Germinal center (tissue), 1 donor: ENCODE measurements at places on chromosomes 1 and 21.

- DNase-seq, result no peak
Measured at GRCh38 chr1:215605011-215605621, 38.0 kb downstream of the KCTD3 start.

DNA sequence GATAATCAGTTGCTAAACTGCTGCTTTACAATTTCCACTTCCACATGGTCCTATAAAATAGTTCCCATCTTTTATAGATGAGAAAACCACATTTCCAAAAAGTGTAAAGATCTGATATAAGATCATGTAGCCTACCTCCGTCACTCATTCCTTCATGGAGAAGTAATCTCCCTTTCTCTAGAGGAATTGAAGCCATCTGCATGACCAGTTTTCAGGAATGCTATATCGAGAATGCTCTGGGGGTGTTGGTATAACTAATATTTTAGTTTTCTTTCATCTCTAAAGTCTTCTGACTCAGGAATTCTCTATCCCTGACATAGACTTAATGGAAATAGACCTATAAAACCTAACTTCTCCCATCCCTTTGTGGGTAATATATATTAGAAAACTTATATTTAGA is 173.0 kb upstream of the UBE2U start:
- DNase-seq, result no peak

- DNase-seq, result no peak
Measured at GRCh38 chr1:108568589-108568988, 8.7 kb downstream of the EEIG2 start.

GRCh38 chr1:172446547-172446946 is 2.7 kb upstream of the PIGC start:
- no peak for DNase-seq

DNA sequence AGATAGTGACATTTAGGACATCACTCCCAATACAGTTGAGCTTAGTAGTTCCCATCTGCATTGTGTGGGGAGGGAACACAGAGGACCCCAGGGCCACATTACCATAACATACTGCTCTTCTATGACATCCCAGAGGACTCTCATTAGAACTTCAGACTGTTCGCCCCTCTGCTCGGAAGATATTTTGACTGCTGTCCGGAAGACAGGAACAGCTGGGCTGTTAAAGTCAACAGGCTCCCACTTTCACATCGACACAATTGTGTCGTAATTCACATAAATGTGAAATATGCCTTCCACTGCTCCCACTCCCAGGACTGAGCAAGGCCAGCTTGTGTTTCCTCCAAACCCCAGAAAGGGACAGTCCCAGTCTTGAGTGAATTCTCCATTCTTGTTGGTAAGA is 158.4 kb downstream of the SEC16B start:
- DNase-seq, result no peak

DNA sequence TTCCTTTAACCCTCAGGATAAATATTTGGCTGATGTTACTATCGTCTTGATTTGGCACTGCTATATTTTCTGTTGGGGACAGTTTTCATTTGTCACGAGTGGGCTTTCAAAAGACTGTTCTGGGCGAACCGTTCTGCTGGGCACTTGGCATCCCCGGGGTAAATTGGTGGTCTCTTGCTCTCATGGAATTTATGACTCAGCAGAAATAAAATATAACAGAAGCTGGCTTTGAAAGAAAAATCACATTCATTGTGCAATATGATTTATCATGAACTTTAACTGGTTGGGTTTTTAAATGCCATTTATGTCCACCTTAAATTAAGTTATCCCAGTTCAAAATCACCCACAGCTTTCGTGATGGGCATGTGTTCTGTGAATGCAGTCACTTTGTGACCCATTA is 147.3 kb downstream of the KAZN start:
- DNase-seq, result no peak

DNA sequence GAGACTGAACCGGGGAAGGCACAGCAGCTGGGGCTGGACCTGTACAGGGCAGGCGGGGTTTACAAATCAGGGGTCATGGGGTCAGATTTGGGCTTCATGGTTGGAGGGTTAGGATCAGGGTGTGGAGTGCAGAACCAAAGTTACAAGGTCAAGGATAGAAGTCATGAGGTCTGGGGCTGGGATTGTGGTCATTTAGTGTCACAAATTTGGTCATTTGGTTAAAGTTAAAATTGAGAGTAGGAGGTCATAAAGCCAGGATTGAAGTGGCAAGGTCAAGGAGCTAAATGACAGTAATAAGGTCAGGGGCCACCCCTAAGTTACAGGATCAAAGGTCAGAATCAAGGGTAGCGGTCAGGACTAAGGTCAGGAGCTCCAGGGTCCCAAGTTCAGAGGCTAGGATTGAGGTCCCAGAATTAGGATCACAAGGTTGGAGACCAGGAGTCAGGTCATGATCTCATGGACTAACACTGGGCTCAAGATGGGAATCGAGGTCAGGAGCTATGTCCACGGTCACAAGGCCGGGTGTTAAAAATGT is 20.4 kb downstream of the SERINC2 start:
- no peak for DNase-seq

DNA sequence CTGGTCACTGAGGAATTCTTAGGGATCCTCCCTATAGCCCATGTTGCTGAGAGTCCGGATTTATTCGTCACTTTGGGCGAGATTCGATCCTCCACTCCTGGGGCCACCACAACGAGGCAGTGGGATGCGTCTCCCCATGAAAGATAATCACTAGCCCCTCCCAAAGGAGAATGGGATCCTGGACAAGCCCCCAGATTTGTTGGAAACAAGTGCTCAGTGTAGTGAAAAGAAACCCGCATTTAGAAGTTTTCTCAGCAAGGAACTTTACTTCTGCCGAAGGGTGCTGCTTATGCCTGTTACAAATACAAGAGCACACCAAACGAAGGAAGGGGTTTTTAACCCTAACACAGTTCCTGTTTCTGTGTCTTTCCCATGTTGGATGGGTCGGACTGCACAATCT is 83.3 kb downstream of the ZFYVE9 start:
- no peak for DNase-seq
